ENCODE measurements at places on chromosomes 11 and 22.

DNA sequence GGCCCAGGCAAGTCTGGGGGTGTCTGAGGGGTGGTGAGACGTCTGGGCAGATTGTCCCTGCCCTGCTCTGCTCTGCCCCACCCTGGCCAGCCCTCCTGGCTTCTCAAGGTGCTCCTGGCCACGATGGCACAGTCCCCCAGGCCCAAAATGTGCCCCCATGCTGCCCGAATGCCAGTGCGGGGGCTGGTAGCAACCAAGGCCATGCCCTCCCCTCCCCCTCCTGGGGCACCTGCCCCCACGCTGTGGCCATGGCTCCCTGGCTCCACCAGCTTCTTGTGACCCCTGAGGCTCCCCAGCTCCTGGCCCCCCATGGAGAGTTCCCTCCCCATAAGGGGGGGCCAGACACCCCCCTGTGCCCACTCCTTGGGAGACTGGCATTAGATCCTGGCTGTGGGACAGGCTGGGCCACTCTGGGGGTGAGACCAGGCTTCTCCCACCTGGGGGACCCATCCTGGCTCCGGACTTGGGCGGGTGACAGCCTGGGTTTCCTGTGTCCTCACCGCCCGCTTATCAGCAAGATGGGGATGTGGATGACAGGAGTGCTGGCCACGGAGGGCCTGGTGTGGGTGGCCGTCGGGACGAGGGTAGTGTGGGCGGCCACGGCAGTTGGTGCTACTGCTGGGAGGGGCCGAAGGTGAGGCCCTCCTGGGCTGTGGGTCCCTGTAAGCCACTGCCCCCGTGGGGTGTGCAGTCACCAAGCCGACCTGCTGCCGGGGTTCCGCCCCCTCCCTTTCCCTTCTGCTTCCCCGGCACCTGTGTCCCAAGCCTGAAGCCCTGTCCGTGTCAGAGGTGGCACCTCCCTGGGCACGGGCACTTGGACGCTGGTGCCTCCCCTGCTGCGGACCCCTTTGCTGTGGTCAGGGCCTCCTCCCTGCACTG, 15.9 kb upstream of the MUC6 start:
- DNase-seq: no peak

DNA sequence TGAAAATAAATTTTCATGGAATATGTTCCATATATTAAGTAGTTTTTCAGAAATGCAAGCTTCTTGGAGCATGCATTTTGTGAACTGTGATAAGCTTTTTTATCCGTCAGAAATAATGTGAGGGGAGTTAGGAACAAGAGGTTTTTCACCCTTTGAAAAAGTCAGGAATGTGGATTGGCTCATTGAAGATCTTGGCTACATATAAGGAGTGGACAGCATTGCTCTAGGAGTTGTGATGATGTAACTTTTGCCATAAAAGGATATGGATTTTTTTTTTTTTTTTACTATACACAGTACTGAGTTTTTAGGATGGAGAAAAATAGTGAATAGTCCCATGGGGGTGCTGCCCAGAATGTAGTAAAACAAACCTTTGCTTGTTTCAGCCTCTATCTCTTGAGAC, 180.2 kb downstream of the NAV2 start:
- no peak for DNase-seq

GRCh38 chr11:77966338-77966737, 28.1 kb downstream of the INTS4 start:
- DNase-seq: no peak

DNA sequence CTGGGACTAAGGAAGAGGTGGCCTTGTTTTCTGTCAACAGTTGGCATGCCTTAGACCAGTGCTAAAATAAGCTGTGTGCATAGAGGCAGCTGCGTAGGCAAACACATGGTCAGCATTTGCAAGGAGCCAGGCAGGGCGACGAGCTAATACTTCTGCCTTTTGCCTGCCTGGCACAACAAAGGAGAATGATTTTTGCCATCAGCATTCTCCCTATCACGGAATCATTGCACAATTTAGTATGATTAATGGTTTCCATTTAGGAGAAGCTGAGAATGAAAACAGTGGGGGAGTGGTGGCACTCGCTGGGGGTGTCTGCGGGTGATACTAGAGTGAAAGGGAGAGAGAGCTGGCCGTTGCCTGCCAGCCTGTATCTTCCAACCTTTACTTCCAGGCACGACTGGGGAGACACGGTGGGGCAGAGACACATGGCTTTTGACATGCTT, 336.0 kb downstream of the CADM1 start:
- DNase-seq: no peak

- DNase-seq: no peak
Observed at GRCh38 chr11:63906585-63906984, 10.4 kb downstream of the RCOR2 start.

DNA sequence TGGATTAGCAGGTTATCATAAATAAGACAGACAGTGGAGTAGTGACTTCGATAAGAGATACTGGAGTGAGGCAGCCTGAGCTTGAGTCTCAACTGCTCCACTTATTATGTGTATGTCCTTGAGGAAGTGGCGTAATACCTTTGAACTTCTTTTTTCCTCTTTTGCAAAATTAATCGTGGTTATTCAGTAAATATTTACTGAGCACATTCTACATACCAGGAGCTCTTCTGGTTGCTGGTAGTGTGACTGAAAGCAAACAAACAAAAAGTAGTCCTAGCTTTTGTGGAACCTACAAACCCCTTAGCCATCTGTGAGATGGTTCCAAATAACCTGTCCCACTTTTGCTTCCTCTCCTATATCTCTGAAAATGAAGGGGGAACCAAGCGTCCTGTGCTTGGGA, 125.6 kb upstream of the ASPHD2 start:
- no peak for DNase-seq

DNA sequence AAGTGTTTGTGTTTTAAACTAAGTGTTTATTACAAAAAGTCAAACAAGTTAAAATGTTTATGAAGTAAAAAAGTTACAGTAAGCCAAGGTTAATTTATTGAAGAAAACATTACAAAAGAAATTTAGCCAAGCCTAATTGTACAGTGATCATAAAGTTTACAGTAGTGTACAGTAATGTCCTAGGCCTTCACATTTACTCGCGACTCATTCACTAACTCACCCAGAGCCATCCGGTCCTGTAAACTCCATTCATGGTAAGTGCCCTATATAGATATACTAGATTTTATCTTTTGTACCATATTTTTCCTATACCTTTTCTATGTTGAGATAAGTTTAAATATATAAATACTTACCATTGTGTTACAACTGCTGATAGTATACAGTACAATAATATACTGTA, 481.8 kb upstream of the TENM4 start:
- no peak for DNase-seq

DNA sequence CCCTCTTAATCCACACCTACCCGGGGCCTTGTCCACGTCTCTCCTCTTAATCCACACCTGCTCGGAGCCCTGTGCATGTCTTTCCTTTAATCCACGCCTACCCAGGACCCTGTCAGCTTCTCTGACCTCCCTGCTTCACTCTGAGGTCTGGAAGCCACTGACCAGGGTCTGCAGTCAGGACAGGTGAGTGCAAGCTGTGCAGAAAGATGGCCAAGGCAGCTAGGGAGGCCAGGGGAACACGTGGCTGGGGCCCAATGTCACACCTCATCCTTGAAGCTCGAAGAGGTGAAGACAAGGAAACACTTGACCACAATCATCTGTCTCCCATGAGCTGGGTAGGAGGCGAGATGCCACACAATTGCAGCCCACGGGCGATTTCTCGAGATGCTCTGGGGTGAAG, 1516.9 kb downstream of the BRD1 start:
- no peak for DNase-seq

GRCh38 chr11:122731500-122731913, 76.0 kb downstream of the UBASH3B start:
- no peak for DNase-seq

DNA sequence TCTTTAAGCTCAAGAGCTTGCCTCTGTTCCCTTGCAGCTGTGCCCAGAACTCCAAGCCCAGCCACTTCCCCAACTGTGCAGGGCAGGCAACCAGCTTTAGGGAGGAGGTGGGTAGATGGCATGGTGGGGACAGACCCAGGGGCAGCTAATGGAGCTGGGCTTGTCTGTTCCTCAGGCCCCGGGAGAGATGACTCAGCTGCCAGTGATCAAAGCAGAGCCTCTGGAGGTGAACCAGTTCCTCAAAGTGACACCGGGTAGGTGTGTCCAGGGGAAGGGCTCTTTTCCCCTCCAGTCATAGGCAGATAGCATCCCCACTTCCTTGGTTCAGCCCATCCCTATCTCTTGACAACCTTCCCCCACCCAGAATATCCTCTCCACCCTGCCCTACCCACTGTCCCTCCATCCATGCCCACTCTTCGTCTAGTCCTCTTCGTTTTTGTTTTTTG, 32.4 kb downstream of the CREB3L1 start:
- DNase-seq: no peak

DNA sequence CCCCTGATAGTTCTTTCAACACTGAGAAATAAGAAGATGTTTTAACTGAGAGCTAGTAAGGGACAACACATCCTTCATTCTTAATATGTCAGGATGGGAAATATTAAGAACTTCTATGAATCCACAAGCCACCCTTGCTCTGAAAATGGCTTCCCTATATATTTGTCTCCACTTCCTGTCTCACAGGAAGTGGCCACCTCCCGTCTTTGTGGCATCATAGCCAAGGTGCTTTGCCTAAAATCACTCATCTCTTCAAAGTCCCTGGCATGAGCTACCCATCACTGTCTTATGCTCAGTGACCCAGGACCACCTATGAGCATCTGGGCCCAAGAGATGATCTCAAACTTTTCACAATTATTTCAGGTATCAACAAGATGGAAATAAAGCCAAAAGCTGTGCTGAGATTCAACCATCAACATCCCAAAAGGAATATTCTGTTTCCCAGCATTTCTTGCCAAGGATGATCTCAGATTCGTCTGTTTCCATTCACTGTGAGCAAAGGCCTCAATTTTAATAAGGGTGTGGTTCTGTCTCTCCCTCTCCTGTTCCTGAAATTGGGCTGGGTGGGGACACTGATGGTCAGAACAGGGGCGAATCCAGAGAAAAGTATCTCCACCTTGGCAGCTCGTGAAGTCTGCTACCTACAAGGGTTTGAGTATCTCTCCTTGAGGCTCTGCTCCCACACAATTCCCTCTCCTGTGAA, 493.9 kb downstream of the MN1 start:
- DNase-seq: no peak

DNA sequence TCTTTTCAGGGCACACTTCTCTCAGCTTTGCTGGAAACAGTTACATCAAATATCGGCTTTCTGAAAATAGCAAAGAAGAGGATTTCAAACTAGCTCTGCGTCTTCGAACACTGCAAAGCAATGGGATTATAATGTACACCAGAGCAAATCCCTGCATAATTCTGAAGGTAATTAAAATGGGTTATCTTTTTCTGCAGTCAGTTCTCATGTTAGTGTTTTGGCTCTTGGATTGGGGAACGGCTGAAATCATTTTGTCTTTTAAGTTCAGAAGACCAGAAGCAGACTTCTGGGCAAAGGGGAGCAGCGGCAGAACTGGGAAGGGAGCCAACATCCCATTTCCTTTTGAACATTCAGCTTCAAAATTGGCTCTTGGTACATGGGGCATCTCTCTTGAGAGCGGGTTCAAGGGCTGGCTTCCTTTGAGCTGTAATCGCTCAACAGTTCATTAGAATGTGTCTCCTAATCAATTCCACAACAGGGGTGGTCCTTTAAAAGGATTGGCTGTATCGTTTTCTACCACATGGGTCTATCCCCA, 110.2 kb upstream of the MTNR1B start:
- DNase-seq: no peak

DNA sequence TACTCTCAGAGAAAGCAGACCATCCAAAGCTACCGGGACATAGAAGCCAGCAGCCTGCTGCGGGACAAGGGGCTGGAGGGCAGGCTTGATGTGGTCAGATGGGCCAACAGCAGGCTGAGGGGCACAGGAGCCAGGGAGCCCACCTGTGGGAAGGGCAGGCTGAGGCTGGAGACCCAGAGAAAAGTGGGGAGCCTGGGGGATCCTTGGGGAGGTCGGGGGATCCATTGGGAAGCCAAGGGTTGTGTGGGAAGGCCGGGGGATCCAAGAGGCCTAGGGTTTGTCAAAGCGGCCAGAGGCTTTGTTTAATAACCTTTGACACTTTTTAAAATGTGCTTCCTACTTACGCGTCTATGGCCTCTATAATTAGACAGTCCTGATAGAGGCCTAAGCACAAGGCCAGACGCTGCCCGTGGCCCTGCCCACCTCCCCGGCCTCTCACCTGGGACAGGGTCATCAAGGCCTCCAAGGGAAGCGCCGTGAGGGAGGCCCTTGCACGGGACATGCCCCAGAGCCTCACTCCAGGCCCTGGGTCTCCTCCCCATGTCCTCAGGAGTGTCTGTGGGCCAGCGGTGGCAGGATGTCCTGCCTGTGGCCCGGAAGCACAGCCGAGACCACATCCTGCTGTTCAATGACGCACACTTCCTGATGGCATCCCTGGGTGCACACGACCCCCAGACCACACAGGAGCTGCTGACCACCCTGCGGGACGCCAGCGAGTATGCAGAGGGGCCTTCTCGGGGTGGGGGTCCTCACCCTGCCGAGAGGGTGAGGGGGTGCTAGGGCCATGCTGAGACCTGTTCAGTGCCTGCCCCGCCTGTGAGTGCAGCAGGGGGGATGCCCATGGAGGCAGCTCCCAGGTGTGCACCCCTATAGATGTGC, 8.6 kb upstream of the GTSE1 start:
- DNase-seq: no peak

GRCh38 chr11:78860720-78861422, 286.2 kb upstream of the NARS2 start:
- DNase-seq: no peak

DNA sequence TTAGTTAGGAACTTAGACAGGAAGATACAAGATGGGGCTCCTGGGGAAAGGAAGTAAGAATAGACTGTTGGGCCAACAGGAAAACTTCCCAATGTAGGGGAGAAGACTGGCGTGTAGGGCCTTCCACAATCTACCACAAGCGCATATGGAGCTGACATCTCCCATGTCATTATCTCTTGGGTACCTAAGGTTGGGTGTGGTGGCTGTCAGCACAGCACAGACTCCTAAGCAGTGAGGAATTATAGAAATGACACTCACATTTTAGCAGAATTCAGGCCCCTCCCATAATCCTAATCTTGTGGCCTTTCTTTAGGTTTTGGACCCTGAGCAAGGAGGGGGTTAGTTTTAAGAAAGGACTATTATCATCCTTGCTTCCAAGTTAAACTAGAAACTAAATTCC, 11.6 kb downstream of the TRIM21 start:
- DNase-seq: no peak

GRCh38 chr22:35561796-35562526, 21.3 kb downstream of the RASD2 start:
- no peak for DNase-seq
